ENCODE measurements at places on chromosomes 1 and 21.

GRCh38 chr1:203546274-203546673 lies 52.3 kb downstream of the OPTC start:
- no peak for DNase-seq

GRCh38 chr1:177354247-177354646 lies 183.5 kb downstream of the BRINP2 start:
- no peak for DNase-seq

GRCh38 chr21:15743593-15743992 lies 13.8 kb downstream of the USP25 start:
- no peak for DNase-seq

DNA sequence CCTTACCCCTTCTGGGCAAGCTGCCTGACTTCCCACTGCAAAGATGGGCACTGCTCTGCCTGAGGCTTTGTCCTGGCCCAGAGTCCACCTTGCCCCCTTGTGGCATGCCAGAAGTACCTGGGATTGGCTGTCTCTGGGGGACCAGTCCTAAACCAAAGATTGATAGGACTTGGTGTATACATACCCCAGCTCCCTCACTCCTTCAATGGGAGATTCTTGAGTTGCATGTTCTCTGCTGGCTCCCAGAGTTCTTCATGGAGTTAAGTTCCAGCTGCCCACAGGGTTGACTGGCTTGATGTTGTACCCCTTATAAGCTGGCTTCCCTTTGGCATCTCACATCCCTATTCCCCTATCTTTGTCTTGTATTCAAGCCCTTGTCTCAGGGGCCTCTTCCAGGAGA lies 244.8 kb downstream of the GRIK3 start:
- DNase-seq: no peak

- DNase-seq: no peak
These were observed 297.3 kb upstream of the KAZN start for GRCh38 chr1:14300991-14301703.

DNA sequence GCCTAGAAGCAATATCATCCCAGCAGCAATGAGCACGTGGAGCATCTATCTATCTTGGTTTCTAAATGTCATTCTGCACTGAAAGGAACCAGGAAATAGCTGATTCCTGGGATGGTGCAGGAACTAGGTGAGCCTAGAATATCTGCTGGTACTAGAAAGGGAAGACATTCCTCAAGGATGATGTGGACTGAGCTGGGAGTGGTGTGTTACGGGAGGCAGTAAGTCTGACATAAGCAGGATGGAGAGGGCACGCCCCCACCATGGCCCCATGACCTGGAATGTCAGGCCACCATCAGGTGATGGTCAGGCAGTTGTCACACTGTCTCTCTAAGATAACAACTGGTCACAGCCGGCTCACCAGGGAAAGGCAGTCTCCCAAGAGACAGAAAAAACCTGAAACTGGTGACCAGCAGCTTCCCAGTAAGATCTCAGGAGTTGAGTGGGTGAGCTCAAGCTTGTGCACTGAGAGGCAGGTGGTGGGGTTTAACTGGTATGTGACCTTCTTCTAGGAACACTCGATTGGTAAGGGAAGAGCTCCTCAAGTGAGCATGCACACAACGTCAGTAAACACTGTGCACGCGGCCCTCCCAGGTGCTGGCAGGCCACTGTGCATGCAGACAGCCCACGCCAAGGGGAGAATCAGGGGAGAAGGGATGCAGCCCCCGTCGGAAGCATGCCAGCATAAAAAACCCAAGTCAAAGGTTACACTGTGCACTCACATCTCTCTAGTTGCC lies 148.7 kb downstream of the ADSS2 start:
- peak; percentile 70 for DNase-seq

DNA sequence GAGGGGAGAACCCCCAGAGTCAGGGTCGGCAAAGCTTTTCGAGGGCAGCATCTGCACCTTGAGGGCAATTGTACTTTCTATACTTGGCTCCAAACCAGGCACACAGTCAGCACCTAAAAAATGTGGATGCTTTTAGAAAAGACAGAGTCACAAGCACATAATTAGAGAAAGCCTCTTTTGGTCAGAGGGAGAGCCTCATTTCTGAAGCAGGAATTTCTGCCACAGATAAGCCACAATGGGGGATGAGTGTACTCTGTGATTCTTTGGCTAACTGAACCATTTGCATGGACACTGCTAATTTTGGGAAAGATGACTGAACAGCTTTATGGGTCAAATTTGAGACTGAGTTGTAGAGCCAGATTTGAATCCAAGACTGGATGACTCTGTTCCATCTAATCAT lies 635.7 kb downstream of the KIF26B start:
- no peak for DNase-seq

- DNase-seq: no peak
These were observed 4.7 kb upstream of the FAAP20 start for GRCh38 chr1:2199042-2199810.

DNA sequence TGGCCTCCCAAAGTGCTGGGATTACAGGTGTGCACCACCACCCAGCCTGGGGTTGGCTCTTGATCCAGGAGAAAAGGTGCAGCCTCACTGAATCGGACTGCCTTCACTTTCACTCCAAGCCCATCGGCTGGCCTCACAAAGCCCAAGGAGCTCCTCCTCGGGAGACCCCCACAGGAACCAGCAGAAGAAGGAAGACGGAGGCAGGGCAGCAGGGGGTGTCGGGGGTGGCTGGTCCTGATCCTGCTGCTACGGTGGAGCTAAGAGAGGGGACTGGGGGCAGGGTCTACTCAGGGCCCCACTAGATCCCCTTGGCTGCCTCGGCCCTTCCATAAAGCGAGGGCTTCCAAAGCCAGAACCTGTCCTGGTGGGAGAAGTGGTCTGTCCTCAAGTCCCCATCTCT lies 93.9 kb downstream of the STUM start:
- DNase-seq: no peak

Measured in H54 (cell line).